ENCODE measurements at places on chromosomes 3 and 15. TPM values are rescaled to one million over a fixed set of nuclear protein-coding genes. Genes with fewer than 3 reads are reported as not detected.

Gene SAMMSON
- 0.20 TPM for total RNA-seq

Gene ERC2
- total RNA-seq = 9.4 TPM

Gene GOLGA8R
- total RNA-seq = 6.0 TPM

Gene DZIP3
- total RNA-seq = 11.6 TPM

Gene KLHL40
- not detected for total RNA-seq

DNA sequence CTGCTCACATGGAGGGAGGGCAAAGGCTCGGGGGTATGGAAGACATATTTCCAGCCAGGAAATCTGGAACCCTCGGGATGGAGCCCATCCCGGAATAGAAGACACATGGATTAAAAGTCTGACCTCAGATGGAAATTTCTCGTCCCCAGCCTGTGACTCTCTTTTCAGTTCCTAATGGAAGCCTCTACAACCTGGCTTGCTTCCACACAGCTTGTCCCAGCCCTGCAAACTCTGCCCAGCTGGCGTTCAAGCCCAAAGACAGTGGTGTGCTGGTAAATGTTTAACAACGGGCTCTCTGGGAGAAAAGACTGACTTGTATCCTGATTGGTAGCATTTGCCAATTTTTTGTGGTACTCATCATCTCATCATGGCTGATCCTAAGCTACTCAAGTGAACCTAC, 35.6 kb upstream of the TLE3 start:
- H3K27ac ChIP-seq = no peak overlapping the region
- DNase-seq = no peak
- H3K4me3 ChIP-seq = no peak overlapping the region
- H3K4me1 ChIP-seq = no peaks in the 10 kb centered on the region

DNA sequence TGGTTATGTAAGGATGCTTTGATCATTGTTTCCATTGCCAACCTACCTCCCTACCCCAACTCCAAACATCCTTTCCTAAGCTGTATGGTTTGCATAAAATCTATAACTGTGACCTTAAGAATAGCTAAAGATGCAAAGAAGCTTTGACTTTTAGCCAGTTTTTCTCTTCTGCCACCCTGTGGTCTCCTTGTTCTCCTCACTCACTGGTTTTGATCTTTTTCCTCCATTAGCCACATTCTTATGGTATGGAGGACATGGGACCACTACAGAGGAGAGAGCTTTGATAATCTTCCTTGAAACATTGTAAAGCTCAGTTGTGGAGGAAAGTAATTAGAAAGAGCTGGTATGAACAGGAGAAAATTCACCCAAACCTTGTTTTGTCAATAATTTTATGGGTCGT, 115.9 kb downstream of the NEK11 start:
- no peak for DNase-seq
- no peak overlapping the region for H3K27ac ChIP-seq
- no peaks in the 10 kb centered on the region for H3K4me1 ChIP-seq

DNA sequence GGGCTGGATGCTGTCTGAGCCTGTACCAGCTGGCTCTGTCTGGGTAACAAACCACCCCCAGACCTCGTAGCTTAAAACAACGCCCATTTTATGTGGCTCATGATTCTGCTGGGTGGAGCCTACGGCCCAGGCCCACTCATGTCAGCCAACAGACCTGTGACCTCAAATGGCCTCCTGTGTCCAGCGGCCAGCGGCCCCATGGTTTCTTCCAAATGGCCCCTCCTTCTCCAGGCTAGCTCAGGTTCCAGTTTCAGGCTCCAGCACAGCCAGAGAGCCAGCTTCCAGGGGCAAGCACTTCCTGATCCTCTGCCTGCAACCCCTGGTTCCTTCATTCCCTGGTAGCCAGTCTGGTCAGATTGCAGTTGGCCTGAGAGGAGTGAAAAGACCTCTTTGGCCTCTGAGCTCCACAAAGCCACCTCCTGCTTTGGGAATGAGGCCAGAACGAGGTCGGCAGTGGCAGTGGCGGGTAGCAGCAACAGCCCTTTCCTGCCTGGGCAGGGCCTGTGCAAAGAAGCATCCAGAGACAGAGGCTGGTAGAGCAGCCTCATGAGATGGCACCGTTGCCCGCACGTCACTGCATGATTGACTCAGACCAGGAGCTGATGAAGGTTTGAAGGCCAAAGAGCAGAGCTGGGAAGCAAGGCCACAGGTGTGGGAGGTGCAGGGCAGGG, 21.0 kb upstream of the PLXNA1 start:
- DNase-seq = peak; percentile 46
- no peaks in the 10 kb centered on the region for H3K27me3 ChIP-seq

GRCh38 chr15:69893863-69894262, 203.9 kb downstream of the TLE3 start:
- H3K4me3 ChIP-seq = no peak overlapping the region
- DNase-seq = no peak
- H3K27me3 ChIP-seq = no peaks in the 10 kb centered on the region
- H3K36me3 ChIP-seq = no peaks in the 10 kb centered on the region

GRCh38 chr3:133598405-133598804, 24.9 kb downstream of the CDV3 start:
- no peaks in the 10 kb centered on the region for H3K27me3 ChIP-seq
- DNase-seq = no peak
- no peaks in the 10 kb centered on the region for H3K36me3 ChIP-seq
- no peak overlapping the region for H3K4me3 ChIP-seq

DNA sequence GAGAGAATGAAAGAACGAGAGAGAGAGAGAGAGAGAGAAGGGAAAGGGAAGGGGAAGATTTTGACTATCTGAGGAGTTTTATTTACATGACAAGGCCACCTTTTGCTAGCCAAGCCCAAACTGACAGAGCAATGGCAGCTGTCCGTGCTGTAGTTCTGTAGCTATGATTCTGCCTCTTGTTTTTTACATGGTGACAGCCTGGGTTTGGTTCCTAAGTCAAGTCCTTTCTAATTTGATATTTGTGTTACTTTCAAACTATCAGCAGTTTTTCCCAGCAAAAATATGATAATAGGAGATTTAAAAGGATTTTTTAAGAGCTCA, 26.3 kb upstream of the MFGE8 start:
- no peaks in the 10 kb centered on the region for H3K36me3 ChIP-seq
- no peak overlapping the region for H3K27ac ChIP-seq
- no peaks in the 10 kb centered on the region for H3K27me3 ChIP-seq
- no peak overlapping the region for H3K4me3 ChIP-seq
- H3K4me1 ChIP-seq = no peaks in the 10 kb centered on the region

DNA sequence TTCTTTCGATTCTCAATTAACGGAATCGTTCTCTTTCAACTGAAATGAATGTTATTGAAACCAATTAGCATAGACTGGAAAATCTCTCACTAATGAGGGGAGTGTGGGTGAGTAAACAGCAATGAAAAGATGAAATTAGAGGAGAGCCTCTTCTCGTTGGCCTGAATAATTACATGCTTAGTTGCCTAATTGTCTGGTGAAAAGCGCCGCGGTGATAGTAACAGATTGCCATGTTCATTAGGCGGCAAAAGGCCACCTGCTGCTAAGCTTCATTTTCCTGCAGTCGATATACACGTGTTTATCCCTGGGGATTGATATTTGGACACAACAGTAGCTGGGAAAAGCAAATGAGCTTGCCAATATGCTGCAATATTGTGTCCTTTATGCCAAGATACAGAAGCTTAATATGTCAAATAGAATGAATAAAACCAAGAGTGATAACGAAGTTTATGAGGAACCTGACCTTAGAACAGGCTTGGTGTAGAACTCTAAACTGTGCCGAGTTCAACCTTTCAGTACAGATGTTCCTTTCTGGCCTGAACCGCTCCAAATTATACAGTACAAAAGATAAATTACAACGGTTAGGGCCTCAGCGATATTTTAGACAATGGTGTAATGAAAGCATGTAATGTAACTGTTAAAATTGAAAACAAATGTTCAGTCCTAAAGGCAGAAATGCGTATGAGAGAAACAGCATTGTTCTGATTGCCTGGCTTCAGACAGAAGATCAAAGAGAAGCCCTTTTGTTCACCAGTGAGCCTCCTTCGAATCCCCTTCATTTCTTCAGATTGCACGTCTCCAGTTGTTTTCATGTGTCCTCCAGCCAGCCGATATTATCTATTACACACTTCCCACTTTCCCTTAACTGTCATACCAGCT, 185.2 kb downstream of the SHOX2 start:
- no peak overlapping the region for H3K27ac ChIP-seq
- no peaks in the 10 kb centered on the region for H3K36me3 ChIP-seq
- no peaks in the 10 kb centered on the region for H3K27me3 ChIP-seq

DNA sequence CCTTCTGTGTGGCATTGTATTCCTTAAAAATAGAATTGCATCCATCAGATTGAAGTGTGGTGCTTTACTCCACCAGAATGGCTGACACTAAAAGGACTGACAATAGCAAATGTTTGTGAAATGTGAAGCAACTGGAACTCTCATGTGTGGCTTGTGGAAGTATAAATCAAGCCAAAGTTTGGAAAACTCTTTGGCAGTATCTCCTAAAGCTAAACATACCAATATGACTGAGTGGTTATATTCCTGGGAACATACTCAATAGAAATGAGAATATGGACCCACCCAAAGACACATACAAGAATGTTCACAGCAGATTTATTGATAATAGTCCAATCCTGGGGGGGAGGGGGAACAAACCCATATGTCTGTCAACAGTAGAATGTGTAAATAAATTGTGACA, 87.1 kb downstream of the RARB start:
- H3K27ac ChIP-seq = no peak overlapping the region
- no peak overlapping the region for H3K4me3 ChIP-seq
- no peaks in the 10 kb centered on the region for H3K27me3 ChIP-seq
- DNase-seq = no peak

- H3K27ac ChIP-seq = no peak overlapping the region
- no peaks in the 10 kb centered on the region for H3K27me3 ChIP-seq
- H3K36me3 ChIP-seq = no peaks in the 10 kb centered on the region
- no peaks in the 10 kb centered on the region for H3K4me1 ChIP-seq
- no peak overlapping the region for H3K4me3 ChIP-seq
Observed at GRCh38 chr3:94303266-94303665, 240.4 kb downstream of the NSUN3 start.

DNA sequence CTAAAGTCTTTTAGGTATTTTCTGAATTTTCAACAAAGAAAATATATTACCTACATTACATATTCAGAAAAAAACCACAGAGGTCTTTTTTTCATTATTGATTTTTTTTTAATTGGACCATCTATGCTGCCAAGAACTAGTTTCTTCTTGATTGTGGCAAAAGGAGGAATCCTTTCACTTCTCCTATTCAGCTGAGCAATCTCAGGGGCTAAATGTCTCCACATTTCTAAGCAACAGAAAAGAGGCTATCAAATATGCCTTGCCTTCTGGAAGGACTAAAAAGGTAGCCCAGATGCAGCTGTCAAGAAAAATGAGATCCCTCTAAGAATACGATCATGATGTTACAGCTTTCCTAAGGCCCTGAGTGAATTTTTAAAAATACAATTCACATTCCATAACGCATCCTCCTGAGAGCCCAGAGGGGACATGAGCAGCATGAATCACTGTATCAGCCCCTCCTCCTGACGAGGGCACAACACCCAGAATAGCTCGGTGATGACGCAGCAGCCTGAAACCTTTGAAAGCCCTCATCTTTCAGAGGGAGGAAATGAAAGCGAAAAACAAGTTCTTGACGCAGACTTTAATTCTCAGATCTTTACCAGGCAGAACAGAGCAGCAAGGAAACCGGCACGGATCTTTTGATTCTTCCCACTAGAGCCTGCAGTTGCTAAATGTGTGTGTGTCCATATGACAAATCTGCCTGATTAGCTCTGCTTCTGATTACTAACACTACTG, 24.6 kb downstream of the RUBCN start:
- peak overlapping the region; percentile 83 for H3K27ac ChIP-seq
- H3K4me1 ChIP-seq = no peaks in the 10 kb centered on the region
- H3K27me3 ChIP-seq = no peaks in the 10 kb centered on the region
- peak; percentile 82 for DNase-seq
- no peaks in the 10 kb centered on the region for H3K36me3 ChIP-seq

GRCh38 chr3:148646126-148646665, 51.5 kb upstream of the AGTR1 start:
- H3K27me3 ChIP-seq = no peaks in the 10 kb centered on the region
- H3K4me1 ChIP-seq = peaks cover 4% of the 10 kb centered on the region
- DNase-seq = no peak
- no peaks in the 10 kb centered on the region for H3K36me3 ChIP-seq

GRCh38 chr3:160703974-160704373, 27.0 kb downstream of the ARL14 start:
- no peak for DNase-seq
- no peak overlapping the region for H3K27ac ChIP-seq
- H3K4me3 ChIP-seq = no peak overlapping the region
